ENCODE measurements at places on chromosomes 1 and 21.
A peak's percentile ranks its signal among the peaks of the same experiment; 100 is the strongest.

- no peak for DNase-seq
Measured at GRCh38 chr1:74486036-74486435, 26.4 kb downstream of the LRRC53 start.

- no peak for DNase-seq
Measured at GRCh38 chr1:20829531-20829930, 42.4 kb upstream of the HP1BP3 start.

- DNase-seq = no peak
Measured at GRCh38 chr1:42369471-42369870, 11.1 kb upstream of the RIMKLA start.

DNA sequence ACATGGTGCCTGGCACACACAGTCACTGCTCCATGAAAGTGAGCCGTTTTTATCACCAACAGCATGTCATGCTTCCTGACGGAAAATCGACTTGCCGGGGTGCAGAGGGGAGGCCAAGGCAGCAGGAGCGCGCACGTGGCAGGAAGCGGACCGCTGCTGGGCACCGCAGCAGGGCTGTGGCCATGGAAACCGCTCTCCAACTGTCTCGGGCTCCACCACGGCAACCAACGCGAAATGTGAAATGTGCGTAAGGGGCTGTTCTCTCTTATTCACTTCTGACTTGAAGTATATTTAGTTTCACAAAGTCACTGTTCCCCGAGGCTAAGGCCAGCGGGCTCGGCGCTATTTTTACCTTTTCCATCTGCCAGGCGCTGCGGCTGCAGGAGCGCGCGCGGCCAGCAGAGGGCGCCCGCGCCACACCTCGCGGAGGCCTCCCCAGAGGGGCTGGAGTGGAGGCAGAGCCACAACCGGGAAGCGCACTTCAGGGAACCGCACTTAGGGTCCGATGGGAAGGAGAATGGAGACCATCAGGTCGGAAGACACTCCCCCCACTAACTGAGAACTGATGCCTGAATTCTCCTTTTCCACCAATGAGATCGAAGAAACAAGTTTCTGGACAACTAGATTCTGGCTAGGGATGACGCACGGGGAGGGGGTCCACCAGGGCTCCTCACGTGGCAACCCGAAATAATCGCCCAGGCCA is 19.7 kb downstream of the RCC2 start:
- peak; percentile 55 for DNase-seq

- DNase-seq = peak; percentile 44
Measured at GRCh38 chr1:201376464-201377374, 761 bp downstream of the TNNT2 start.

GRCh38 chr1:33381977-33382376 is 48.9 kb downstream of the PHC2 start:
- DNase-seq = no peak

DNA sequence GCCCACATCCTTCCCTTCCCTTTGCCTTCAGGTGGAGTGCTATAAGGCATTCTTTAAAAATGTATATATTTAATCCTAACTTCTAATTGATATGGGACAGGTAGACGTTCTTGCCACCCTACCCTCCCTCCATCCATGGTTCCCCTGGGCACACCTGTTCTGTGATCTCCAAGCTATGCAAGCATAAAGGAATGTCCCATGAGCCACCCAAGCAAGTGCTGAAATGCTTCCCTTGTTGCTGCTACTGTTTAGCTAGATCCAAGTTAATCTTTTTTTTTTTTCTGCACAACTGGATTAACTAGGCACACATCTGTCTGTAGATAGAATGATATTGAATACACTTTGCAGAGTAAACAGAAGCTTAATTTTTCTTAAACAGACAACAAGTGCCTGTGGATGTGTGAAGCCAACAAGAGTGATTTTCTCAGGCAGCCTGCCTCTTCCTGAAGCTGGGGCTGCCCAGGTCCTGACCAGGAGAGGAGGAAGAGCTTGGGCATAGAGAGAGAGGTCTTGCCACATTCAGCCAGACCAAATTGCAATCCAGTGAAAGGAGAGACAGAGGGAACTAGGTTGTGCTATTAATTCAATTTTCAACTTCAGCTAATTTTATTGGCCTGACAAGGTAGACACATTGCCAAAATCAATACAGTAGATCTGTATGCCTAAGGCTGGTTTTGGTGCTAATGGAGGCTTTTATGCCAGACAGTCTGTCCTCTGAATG is 28.2 kb upstream of the ATP1B1 start:
- DNase-seq = no peak

GRCh38 chr1:5329068-5329739 is 663.0 kb downstream of the NPHP4 start:
- no peak for DNase-seq

DNA sequence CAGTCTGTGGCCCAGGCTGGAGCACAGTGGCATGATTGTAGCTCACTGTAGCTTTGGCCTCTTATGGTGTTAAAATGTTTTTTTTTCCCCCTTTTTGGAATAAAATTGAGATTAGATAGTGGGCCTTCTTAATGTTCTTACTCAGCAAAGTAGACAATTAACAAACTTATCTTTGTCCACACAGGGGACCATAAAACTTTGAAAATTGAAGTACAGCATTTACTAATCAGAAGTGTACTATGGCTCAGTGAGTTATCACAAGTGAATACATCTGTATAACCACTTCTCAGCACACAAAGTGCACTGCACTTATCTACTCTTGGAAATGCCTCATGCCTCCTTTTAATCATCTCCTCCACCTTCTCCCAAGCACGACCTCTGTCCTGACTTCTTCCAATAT is 218.9 kb downstream of the PRDM2 start:
- no peak for DNase-seq

GRCh38 chr1:110588991-110589390 is 17.2 kb downstream of the KCNA2 start:
- DNase-seq = no peak

DNA sequence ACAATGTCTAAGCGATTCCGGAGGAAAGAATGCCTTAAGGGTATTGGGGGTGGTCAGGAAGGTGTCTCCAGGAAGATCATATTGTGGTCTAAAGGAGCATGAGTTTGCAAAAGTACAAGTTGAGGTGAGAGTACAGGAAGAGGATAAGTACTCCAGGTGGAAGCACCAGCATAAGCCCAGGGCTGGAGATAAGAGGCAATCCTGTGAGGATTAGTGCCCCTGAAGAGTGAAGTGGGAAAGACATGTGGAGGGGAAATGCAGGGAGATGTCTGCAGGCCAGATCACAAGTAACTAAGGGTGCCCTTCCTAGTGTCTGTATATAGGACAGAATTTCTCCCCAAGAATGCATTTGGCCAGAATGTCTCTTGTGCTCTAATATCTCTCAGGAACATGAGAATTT is 188.3 kb upstream of the DPT start:
- no peak for DNase-seq

- DNase-seq = no peak
Measured at GRCh38 chr21:31554511-31555022, 104.9 kb upstream of the SOD1 start.

- no peak for DNase-seq
Measured at GRCh38 chr1:178086766-178087165, 7.1 kb upstream of the RASAL2 start.

GRCh38 chr1:155210314-155211104 is 2.0 kb downstream of the MTX1 start:
- DNase-seq = no peak

- no peak for DNase-seq
Measured at GRCh38 chr1:43430831-43431230, 22.9 kb downstream of the HYI start.

DNA sequence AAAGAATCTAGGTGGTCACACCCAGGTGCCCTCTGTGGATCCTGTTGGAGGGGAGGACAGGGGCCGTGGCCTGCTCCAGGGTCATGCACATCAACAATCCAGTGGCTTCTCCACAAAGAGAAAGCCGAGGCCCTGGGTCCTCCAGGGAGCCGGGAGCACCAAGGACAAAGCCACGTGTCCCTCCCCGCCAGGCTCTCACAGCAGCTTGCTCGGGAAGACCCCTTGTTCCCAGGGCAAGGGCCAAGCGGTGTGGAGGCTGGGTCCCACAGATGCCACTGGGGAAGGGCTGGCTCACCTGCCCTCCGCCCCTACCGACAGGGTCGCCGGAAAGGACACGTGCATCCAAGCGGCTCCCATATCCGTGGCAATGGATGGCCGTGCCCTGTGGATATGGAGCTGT is 192.9 kb upstream of the VAMP3 start:
- no peak for DNase-seq

GRCh38 chr1:26109229-26110164 is 2.1 kb upstream of the PDIK1L start:
- no peak for DNase-seq

DNA sequence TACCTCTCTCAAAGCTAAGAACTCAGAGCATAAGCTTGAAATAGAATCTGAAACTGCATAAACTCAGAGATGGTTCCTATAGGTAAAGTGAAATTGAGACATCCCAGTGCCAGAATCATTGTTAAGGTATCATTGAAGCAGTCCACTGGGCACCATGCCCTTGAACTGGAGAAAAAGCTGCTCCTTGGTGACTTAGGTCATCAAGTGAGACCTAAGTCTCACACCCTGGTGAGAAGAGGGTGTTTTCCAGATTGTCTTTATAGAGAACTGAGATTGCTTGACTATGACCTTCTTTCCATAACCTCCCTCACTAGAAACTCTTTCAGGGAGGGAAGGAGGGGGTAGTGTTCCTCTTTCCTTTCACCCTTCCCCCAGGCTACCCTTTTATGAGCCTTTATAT is 9.4 kb upstream of the ATP6V1G3 start:
- no peak for DNase-seq

DNA sequence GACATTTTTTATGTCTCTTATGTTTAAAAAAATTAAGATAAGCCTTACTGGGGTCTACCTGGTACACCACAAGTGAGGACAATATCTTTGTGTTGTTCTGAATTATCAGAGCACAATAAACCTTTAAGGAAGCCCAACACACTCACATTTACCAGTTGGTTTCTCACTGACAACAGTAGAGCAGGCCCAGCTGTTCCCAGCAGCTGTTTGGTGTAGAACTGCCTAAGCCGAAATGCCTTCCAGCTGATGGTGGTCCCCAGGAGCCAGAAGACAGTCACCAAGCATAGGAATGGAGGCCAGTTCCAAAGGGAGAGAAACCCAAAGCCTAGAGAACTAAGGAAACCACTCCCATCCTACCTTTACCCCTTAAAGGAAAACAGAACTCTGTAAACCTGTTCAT is 428.6 kb upstream of the CAMK1G start:
- DNase-seq = no peak

- DNase-seq = peak; percentile 44
Measured at GRCh38 chr1:236281198-236281653, 532 bp downstream of the ERO1B start.

DNA sequence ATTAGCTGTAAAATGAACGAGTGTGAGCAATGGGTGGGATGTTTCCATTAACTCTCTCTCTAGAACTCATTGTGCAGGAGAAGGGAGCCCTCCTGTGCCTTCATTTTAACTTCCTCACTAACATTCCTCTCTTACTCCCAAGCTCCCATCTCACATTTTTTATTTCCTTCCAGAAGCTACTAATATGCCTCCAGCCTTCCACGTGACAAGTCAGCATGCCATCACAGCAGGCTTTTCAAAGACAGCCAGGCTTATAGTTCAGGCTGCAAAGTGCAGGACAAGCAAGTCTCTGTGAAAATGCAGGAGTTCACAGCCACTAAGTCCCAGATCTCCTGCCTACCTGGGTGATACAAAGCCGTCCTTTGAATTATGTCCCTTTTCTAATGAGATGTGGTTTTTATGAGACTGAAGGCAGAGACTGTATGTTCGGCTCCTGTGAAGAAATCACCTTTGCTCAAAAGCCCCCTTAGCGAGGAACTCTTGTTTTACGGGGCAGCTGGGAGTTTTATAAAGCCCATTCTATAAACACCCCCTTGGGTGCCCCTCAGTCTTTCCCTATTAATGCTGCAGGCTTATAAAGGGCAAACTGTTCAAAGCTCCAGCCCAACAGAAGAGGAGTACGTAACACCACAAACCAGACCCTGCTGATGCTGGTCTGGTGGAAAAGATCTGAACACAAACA is 14.8 kb upstream of the ANGPTL7 start:
- DNase-seq = no peak

GRCh38 chr1:232334811-232335210 is 295.1 kb downstream of the SIPA1L2 start:
- no peak for DNase-seq

- DNase-seq = no peak
Measured at GRCh38 chr1:228038387-228039005, 31.7 kb downstream of the WNT3A start.

DNA sequence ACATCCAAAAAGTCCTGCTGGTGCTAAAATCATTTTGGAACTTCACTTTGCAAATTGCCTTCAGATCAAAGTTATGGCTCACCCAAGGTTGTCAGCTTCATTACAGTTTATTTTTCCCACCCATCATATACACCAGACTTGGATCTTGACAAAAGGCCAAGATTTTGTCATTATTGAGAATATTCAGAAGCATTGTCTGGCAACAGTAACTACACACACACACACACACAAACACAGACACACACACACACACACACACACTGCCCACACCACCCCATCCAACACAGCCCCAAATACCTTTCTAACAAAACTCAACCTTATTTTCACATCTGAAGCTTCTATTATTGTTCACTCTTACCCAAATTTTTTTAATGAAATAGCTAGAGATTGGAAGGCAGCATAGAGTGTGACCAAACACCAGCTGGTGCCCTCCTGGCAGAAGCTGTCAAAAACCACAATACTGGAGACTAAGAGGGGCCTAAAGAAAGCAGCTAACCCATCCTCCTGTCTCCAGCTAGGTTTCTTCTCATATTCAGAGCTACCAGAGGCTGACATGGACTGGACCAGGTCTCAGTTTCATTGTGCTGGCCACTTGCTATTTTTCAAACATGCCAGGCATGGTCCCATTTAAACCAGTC is 139.1 kb upstream of the ZC3H11B start:
- DNase-seq = no peak

- DNase-seq = no peak
Measured at GRCh38 chr1:89525169-89525855, 683 bp downstream of the LRRC8B start.

GRCh38 chr1:184574588-184574987 is 180.1 kb downstream of the EDEM3 start:
- no peak for DNase-seq

DNA sequence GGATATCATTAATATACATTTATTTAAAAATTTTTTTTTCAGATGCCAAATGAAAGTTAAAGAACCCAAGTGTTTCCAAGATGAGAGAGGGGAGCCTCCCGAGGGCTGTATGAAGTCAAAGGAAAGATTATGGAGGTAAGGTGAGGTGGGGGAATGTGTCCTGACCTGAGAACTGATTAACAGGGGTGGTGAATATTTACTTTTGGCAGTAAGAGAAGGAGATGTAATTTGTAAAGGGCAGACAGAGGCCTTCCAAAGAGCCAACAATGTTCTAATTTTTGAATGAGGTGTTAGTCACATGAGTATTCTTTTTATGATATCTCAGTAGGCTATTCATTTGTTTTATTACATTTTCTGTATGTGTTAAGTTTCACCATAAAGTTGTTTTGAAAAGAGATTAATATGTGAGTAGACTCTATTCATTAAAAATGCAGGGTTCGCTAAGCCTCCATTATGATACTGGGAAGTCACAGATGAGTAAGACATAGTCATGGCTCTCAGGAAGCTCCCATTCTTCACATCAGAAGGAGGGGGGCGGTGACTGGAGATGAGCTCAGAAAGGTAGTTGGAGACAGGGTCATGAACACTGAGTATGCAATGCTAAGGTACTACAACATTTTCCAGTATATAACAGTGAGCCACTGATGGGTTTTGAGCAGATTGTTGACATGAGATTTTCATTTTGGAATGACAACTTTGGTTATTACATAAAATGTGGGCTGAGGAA is 62.4 kb upstream of the TNFSF18 start:
- no peak for DNase-seq
